ENCODE measurements at places on chromosomes 7 and 10.

GRCh38 chr7:100793806-100794660 lies 33.3 kb downstream of the EPHB4 start:
- DNase-seq, result no peak

DNA sequence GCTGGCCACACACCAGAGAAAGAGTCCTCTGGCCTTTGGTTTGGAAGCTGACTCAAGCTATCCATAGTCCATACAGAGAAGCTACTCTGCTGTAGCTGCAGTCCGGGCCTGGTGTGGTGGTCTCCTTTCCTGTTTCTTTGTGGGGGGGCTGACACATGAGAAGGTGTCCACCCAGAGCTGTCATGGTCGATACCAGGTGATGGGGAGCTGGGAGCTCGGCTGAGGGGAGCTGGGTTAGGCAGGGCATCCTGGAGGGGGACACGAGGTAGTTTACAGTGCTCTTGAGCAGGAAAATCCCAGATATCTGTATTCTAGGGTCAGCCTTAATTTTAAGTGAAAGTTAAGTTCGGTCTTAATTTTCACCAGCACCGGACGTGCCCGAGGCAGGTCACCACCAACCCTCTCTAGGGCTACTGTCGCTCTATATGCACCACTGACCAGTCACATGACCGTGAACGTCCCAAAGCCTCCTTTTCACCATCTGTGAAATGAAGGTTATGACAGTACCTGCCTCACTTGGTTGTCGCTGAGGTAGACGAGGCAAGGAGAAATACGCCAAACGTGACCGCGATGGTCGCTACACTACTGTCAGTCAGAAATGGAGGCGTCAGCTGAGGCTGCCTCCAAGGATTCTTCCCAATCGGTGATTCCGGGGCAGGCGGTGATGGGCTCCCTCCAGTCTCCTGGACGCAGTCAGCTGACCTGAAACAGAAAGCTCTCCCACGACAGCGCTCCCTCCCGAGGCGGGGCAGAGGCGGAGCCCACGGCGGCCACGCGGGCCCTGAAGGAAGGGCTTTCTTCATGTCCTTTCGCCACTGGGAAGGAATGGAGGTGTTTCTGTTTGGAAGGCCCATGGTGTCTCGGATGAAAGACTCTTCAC lies 69.4 kb upstream of the SHH start:
- no peak for DNase-seq

- DNase-seq, result no peak
These were observed 22.3 kb downstream of the PIK3CG start for GRCh38 chr7:106887421-106887820.

- no peak for DNase-seq
These were observed 165.1 kb downstream of the TNS3 start for GRCh38 chr7:47416492-47417480.

GRCh38 chr10:133196936-133197758 lies 32.9 kb upstream of the UTF1 start:
- no peak for DNase-seq

DNA sequence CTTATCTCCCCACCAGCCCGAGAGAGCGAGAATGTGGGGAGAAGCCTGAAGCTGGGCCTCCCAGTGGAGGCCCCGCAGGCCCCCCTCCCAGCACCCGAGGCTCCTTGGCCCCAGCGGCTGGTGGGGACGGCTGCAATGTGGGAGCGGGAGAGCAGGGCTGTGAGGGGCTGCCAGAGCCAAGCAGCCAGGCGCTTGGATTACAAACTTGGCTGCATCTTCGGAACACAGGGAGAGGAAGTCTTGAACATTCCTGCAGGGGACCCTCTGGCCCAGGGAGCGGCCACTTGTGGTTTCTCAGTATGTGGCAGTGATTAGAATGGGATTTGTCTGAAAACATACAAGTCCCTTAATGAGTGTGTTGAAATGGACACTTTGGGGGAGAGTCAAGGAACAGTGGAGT lies 23.2 kb downstream of the ELN start:
- no peak for DNase-seq

DNA sequence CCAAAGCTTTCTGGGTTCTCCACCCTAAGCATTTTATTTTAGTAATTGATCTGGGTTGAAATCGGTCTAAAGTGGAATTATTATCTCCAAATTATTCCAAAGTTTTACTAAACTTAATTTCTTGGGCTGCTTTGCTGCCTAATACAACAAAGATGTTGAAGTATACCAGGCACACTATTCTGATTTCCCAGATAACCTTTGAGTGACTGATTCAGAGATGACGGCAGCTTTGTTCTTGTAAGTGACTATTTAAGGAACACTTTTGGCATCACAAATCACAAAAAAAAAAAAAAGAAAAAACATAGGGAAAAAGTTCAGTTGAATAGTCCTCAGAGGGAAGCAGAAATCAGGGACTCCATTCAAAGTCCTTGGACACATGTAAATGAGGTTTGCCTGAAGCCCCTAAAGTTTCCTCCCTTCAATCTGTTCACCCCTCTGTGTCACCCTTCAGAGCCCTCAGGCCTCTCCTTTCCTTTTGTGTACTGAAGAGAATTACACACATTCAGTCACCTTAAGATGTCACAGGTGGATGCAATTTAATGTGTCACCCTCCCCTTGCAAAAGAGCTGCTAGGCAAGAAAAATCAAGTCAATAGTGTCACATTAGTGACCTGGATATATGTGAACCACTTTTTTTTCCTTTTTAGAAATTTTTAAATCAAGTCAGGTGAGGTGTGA lies 81.5 kb downstream of the RTKN2 start:
- no peak for DNase-seq

DNA sequence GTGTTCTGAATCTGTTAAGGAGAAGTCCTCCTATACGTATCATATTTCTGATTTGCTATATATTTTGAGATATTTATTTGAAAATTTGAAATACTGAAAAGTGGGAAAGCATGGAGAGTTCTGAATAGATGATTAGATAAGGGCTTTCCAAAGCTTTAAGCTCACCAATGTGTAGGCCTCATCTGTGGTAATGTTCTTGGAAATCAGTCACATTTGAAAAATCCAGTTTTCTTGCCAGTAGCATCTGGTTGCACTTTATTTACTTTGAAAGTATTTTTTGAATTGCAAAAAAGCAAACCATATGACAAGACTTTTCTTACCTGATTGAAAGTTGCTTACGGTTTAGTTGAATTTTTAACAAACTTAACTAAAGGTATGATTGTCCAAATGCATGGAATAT lies 21.7 kb downstream of the ADD3 start:
- no peak for DNase-seq

- DNase-seq, result no peak
These were observed 162.5 kb downstream of the MAD1L1 start for GRCh38 chr7:2070151-2070763.

- no peak for DNase-seq
These were observed 181.2 kb upstream of the AGR3 start for GRCh38 chr7:17063045-17063383.

DNA sequence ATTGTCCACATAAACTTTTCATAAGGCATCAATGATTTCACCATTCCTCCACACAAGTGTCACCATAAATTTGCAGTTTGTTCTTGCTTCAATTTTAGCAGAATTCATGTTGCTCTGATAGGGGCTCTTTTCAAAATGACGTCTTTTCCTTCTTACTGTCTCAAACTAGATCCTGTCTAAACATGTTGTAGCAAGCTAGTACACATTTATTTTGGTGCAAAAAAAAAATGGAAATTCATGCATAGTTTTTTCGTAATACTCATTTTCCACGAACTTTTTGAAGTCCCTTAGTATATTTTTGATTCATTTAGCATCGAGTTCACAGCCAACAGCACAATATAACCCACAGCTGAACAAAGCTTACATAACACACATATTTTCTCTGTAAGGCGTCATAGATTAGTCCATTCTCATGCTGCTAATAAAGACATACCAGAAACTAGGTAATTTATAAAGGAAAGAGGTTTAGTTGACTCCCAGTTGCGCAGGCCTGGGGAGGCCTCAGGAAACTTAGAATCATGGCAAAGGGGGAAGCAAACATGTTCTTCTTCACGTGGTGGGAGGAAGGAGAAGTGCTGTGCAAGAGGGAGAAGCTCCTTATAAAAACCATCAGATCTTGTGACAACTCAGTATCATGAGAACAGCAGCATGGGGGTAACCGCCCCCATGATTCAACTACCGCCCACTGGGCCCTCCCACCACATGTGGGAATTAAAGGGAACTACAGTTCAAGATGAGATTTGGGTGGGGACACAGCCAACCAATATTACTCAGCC lies 301.5 kb downstream of the CCDC3 start:
- DNase-seq, result no peak

DNA sequence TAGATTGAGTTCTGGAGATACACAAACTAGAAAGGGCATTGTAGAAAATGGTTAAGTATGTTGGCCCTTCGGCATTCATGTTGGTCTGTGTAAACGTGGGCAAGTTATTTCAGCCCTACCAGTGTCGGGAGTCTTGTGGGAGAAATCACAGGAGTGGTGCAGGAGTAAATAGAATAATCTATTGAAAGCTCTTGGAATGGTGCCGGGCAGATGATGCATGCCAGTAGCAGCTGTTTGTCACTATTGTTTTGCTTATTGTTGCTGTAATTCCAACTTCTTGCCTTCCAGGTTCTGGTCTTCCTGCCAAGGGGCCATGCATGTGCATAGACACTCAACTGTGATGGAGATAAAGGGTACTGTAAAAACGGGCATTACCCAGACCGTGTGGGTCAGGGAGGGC lies 259.4 kb downstream of the CAMK1D start:
- DNase-seq, result no peak

- DNase-seq, result no peak
These were observed 23.1 kb upstream of the DDIT4 start for GRCh38 chr10:72250666-72251065.

DNA sequence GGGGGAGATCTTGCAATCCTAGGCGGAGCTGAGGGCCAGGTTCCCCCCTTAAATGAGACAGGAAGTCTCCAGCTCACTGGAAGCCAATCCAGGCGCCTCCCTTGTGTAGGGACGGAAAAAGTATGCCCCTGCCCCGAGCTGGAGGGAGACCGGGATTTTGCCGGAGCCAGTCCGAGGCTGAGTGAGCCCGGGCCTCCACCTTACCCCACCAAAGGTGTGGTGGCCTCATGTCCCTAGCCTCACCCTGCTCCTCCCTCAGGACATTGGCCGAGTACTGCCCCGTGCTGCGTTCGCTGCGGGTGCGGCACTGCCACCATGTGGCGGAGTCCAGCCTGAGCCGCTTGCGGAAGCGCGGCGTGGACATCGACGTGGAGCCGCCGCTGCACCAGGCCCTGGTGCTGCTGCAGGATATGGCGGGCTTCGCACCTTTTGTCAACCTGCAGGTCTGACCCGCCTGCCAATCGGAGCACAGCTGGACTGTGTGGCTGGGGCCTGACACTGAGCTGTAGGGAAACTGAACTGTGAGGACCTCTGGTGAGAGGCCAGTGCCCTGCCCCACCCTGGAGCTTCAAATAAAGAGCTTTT lies 2.0 kb downstream of the FBXL15 start:
- DNase-seq, result peak; percentile 38

- DNase-seq, result no peak
These were observed 2.4 kb upstream of the INPP5A start for GRCh38 chr10:132535065-132535651.

DNA sequence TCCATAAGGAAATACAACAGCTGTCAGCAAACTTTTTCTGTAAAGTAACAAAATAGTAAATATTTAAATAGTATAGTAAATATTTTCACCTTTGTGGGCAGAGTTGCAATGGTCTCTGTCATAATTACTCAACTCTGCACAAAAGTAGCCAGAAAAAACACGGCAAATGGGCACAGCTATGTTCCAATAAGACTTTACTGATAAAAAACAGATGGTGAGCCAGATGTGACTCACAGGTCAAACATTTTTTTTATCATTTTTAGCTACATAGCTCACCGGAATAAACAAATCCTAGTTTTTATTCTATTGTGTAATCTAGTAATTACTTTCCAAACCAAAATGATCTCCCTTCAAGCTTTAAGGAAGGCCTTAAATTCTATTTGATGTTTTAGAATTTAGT lies 55.3 kb downstream of the NCAPG2 start:
- DNase-seq, result no peak

- no peak for DNase-seq
These were observed 121.2 kb downstream of the EMX2 start for GRCh38 chr10:117663750-117664149.

DNA sequence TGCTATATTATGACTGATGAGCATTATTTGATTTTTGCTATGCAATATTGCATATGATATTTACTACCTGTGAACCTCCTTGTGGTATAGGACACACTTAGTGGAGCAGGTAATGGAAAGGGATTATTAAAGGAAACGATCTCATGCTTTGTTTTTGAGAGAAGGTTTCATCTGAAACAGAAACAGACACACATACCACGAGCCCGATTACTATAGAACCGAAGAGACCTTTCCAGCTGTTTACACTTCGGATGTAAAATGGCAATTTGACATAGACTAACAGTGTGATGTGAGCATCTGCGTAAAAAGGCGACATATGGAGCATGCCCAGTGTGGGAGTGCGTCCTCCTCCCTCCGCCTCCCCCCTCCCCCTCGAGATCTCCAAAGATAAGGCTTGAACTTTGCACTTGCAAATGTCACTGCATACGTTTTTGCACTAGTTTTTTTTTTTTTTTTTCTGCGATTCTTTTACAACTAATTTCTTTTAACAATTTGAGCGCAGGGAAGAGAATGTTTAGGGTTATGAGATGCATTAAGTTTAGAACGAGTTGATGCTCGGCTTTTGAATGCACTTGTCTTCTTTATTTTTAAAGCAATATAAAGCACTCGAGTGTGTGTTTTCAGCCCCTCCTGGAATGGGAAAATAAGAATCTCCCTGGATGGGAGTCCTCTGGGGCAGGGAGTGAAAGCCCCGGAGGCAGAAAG lies 251.0 kb downstream of the NSUN6 start:
- DNase-seq, result no peak

Measured in CD4-positive, alpha-beta T cell (primary cell).